ENCODE measurements at places on chromosomes 5 and 9.

- no peak for DNase-seq
Observed at GRCh38 chr5:180160215-180160614, 48.8 kb downstream of the RASGEF1C start.

GRCh38 chr9:26413611-26414010 lies 479.0 kb downstream of the CAAP1 start:
- no peak for DNase-seq

- peak; percentile 41 for DNase-seq
Observed at GRCh38 chr5:123035918-123036390, 571 bp downstream of the PPIC start.

DNA sequence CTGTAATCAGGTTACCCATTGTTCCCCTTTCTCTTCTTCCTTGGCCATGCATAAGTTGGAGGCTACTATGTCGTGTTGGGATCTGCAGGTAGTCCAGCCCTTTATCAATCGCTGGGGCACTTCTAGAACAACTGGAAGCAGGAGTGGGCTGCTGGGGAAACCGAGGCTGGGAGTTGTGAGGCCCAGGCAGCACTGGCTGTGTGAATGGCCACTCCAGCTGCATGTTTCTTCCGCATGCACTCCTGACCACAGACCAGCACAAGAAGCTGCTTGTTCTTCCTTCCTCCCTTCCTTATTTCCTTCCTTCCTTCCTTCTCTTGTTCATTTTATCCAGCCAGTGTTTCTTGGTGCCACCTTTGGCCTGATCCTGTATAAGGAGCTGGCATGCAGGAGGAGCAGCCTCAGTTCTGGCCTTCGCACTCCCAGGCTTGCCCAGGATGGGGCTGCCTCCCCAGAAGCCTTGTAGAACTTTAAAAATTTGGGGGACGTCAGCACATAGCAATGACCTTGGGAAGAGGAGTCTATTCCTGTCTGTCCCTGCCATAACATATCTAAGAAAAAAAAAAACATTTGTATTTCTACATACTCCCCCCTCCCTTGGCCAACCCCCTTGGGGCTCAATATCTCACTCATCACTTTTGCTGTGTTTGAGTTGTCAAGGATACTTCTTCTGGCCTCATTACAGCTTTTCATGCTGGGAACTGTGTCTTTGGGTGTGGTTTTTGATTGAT lies 20.8 kb upstream of the CXCL14 start:
- no peak for DNase-seq

DNA sequence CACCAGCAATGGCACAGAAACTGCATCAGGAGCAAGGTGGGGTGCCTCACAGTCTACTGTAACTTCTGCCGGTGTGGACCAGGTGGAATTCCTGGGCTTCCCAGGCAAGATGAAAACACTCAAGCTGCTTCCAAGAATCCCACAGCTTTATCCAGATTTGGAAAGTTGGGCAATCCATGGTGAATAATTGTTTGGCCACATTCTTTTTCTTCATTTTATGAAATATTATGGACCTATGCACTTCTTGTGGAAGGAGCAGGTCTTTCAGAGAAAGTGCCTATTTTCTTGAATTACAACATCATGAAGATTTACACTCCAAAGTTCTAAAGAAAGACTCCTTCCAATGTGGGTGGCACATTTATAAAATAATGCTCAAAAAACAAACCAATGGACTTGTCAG lies 503.6 kb downstream of the SEMA5A start:
- DNase-seq, result no peak

DNA sequence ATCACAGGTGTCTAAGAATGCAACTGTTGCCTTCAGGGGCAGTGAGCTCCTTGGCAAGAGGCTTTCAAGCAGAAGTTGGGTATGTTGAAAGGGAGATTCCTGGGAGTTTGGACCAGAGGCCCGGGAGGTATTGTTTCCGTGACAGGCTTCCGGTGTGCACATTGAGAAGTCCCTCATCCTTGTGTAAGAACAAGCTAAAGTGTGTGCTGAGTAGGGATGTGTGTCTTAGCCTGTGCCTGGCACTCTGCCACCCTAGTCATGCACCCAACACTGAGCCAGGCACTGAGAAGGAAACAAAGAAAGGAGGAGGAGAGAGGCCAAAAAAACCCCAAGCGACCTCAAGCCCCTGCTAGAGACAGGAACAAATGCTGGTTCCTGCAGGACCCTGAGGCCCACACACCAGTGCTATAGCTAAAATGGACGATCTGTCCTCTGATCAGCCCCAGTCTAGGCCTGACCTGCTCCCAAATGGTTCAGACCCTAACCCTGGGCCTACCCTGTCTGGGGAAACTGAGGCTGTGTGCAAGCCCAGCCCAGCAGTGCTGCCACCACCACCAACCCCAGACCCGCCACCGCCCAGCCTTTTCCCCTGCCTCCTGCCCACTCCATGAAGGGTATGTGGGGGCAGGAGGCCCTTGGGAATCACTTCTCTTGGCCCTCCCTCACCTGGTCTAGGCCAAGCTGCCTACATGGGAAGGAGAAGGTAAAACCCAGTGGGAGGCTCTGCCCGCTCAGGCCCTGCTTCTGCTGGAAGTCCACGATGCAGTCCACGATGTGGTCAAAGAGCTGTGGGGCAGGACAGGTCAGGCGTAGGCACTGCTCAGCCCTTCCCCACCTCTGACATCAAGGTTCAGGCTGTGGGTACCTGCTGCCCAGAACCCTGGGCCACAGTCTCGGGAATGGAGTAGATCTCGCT lies 12.6 kb downstream of the HK3 start:
- DNase-seq, result no peak

GRCh38 chr5:30392897-30393296 lies 800.6 kb upstream of the CDH6 start:
- DNase-seq, result no peak

DNA sequence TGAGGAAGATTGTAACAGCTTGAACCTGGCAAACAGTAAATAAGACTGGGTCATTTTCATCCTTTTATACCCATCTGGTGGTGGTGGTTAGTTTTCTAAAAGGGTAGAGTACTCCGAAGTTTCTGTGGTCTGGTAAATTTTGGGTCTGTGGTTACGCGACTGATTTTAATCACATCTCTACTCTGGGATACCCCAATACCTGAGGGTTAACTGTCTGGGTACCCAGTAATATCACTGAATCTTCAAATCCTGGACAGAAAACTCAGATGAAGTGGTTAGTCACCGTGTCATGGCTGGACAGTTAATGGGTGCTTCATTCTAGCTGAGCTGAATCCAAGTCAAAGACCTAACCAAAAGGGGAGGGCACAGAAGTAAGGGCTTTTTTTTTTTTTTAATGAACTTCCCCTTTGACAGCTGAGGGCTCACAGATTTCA lies 474.2 kb downstream of the GADD45G start:
- no peak for DNase-seq

- no peak for DNase-seq
Observed at GRCh38 chr9:83620841-83621636, 1.9 kb upstream of the IDNK start.

DNA sequence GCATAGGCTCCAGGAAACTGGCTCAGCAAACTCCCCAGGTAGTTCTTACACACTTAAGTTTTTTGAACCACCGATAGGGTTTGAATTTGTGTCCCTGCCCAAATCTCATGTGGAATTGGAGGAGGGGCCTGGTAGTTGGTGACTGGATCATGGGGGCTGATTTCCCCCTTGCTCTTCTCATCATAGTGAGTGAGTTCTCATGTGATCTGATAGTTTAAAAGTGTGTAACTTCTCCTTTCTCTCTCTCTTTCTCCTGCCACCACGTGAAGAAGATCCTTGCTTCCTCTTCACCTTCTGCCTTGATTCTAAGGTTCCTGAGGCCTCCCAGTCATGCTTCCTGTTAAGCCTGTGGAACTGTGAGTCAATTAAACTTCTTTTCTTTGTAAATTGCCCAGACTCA lies 22.4 kb upstream of the HACD4 start:
- DNase-seq, result no peak

- DNase-seq, result no peak
Observed at GRCh38 chr9:95273369-95274022, 44.0 kb downstream of the FANCC start.

- no peak for DNase-seq
Observed at GRCh38 chr5:107589520-107590193, 81.1 kb downstream of the EFNA5 start.

DNA sequence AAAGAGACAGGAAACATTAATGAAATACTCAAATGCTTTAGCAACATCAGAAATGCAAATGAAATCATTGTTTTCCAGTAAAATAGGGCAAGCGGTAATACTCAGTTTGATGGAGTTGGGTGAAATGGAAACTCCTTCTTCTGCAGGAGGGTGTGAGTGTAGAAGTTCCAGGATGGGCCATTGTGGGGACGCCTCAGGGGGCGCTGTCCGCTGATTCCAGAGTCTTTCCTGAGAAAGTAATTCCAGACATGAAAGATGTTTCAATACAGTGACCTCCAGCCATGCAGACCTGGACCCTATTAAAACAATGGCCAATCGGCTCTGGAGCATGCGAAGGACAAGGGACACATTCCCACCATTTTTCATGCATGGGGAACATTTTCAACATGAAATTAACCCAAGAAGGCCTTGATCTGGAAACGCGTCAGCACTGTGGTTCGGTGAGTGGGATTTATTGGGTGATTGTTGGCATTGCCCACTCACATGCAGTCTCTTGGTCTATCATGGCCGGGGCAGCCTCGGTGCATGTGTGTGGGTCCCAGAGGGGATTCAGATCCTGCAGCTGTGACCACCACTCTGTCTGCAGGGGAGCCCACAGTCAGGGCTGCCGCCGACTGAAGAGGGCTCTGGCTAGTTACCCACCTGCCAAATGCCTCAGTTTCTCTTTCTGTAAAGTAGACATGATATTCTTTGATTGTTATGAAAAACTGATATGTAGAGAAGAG lies 132.6 kb upstream of the IRX4 start:
- DNase-seq, result no peak

DNA sequence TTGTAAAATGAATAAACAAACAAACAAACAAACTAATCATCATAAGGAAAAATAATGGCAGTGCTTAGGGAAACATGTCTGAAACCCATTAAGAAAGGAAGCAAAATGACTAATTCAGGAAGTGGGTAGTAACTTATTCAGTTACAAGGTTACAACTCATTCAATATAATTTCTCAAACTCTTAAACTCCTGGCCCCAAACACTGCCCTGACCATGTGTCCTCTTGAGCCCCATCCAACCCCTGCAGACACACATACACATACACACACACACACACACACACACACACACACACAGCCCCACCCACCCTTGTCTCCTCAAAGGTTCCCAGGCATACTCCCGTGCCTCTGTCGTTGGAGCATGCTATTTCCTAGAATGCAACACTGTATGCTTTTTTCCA lies 193.9 kb downstream of the SEC61B start:
- DNase-seq, result no peak

GRCh38 chr9:107994648-107995047 lies 505.1 kb upstream of the KLF4 start:
- no peak for DNase-seq

GRCh38 chr9:34370970-34371880 lies 5.5 kb downstream of the MYORG start:
- DNase-seq, result no peak

- no peak for DNase-seq
Observed at GRCh38 chr5:170345971-170346370, 43.2 kb downstream of the KCNMB1 start.

DNA sequence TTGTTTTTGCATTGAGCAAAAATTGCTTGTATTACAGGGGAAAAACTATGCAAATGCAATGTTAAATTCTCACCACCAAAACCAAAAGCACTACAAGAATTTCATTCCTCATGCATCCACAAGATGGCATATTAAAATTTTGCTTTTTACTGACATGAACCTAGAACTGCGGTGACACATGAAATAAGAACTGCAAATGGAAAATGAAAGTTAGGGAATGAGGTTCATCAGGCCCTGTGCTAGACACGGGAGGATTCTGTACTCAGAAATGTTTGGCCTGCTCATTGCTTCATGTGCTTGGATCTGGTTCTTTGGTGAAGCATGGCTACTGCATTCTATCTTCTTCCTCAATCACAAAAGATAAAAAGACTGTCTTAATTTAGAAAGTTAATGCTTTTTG lies 9.1 kb upstream of the RFK start:
- no peak for DNase-seq

- DNase-seq, result no peak
Observed at GRCh38 chr9:27377811-27378456, 81.0 kb upstream of the EQTN start.

- peak; percentile 86 for DNase-seq
Observed at GRCh38 chr5:76818844-76819831, at the start of gene F2RL1. F2RL1 (plus strand) TSS chr5:76819030; CDS start chr5:76819183, 153 bp downstream.

DNA sequence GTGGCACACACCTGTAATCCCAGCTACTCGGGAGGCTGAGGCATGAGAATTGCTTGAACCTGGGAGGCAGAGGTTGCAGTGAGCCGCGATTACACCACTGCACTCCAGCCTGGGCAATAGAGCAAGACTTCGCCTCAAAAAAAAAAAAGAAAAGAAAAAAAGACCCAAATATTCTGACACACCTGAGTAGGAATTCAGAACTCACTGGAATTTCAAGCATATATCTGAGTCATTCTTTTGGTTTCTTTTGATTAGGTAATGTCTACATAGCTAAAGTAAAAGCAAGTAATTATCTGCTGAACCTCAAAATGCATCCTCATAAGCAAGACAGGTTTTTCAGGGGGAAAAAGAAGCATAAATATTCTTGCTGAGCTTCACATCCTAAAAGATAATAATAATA lies 35.9 kb downstream of the ANKRD31 start:
- no peak for DNase-seq

DNA sequence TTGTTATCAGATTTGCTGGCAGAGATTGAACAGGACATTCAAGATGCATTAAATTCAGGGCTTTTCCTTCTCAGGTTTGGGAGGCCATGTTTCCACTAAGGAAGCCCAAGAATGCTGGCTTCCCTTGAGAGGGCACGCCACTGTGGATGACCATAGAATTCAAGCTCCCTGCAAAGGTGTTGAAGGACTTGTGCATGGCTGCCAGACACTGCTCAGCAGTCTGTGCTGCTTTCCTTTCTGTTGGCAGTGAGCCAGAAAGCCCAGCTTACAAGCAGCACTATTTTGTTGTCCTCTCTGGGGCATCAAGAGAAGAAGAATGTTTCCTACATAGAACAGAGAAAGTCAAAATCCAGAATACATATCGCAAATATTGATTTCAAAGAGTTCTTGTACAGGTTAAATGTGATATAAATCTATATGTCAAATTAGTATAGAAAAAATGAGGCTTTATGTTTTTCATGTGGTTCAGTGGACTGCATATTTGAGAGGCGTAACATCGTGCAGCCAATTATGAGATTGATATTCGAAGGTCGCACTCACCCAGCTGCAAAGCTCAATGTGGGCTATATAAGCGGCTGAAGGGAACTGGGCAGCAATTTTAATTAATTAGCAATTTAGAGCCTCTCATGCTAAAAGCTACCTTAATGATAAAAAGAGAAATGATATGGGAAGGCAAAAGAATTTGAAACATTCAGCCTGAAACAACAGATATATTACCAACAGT lies 103.1 kb upstream of the ISL1 start:
- DNase-seq, result no peak

GRCh38 chr9:30574355-30575151 lies 1809.9 kb upstream of the ACO1 start:
- DNase-seq, result no peak

GRCh38 chr5:169629847-169630548 lies 7.1 kb upstream of the DOCK2 start:
- DNase-seq, result no peak

DNA sequence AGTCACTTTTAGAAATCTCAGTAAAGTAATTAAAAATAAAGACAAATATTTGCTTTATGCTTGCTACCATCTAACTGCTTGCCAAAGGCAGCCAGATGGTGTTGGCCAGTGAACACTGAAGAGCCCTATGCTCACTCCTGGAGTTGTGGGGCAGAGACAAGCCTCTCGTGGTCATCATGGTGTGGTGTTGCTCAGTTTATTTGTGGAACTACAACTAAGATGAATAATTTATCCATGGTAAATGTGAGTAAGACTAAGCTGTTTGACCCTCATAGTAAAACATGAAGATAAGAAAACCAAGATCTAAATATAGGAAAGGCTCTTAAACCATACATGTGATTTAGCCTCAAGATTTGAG lies 100.7 kb downstream of the PDE8B start:
- DNase-seq, result no peak
